ENCODE measurements at places on chromosomes 13 and 19. TPM values are rescaled to one million over a fixed set of nuclear protein-coding genes. Genes with fewer than 3 reads are reported as not detected.

DNA sequence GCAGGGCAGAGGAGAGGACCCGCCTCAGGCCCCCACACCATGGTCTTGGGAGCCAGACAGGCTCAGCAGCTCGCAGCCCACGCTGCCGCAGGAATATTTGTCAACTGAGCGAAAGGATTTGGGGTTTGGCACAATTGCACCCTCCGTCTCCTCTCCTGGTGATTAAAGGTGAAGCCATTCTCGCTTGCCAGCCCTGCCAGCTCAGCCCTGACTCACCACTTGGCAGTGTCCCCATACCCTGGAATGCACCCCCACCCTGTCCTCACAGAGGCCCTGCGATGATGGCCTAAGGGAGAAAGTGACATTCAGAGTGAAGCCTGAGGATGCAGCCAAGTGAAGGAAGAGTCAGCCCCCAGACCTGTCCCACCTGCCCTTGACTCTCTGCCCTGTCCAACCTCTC is 18.8 kb downstream of the CYTH2 start:
- no peak overlapping the region for H3K27ac ChIP-seq
- peaks cover 29% of the 10 kb centered on the region for H3K4me1 ChIP-seq
- H3K27me3 ChIP-seq, result peaks cover 23% of the 10 kb centered on the region
- no peak overlapping the region for H3K4me3 ChIP-seq
- DNase-seq, result no peak

MAMSTR gene
- polyA plus RNA-seq, result 1.2 TPM

TNFSF9 gene
- 2.9 TPM for polyA plus RNA-seq

GPR42 gene
- polyA plus RNA-seq, result 0.25 TPM

- H3K36me3 ChIP-seq, result no peaks in the 10 kb centered on the region
- H3K27me3 ChIP-seq, result no peaks in the 10 kb centered on the region
- H3K4me3 ChIP-seq, result no peak overlapping the region
- no peak overlapping the region for H3K27ac ChIP-seq
Observed at GRCh38 chr19:23587546-23587945, 99.5 kb downstream of the ZNF675 start.

All from thymus (tissue), 14 donors.